ENCODE measurements at places on chromosomes 7 and 10. TPM values are rescaled to one million over a fixed set of nuclear protein-coding genes. Genes with fewer than 3 reads are reported as not detected.

GRCh38 chr10:119315128-119316001 lies 108.0 kb downstream of the GRK5 start:
- peak; percentile 91 for DNase-seq

DNA sequence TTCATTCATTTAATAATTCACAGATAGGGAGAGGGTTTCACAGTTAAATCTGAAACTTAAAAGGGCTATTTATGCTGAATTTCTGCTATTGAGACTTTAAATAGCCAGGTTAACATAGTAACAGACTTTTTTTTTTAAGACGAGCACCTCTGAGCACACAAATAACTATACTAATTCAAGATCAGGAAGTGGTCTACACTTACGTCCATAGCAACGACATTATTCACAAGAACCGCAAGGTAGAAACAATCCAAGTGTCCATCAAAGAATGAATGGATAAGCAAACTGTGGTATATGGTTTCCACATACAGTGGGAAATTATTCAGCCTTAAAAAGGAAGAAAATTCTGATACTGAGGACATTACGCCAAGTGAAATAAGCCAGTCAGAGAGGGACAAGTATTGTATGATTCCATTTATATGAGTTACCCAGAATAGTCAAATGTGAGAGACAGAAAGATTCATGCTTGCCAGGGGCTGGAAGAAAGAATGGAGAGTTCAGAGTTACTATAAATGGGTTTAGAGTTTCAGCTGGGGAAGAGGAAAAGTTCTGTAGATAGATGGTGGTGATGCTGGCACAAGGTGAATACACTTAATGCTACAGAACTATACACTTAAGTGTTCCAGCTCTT lies 140.3 kb upstream of the LAMB4 start:
- DNase-seq, result no peak

- DNase-seq, result no peak
Observed at GRCh38 chr7:116495736-116496135, 3.8 kb upstream of the CAV2 start.

SMIM30 gene
- total RNA-seq, result 55.8 TPM
